Kasumi-1 (cell line): ENCODE measurements at places on chromosomes 4 and X.

DNA sequence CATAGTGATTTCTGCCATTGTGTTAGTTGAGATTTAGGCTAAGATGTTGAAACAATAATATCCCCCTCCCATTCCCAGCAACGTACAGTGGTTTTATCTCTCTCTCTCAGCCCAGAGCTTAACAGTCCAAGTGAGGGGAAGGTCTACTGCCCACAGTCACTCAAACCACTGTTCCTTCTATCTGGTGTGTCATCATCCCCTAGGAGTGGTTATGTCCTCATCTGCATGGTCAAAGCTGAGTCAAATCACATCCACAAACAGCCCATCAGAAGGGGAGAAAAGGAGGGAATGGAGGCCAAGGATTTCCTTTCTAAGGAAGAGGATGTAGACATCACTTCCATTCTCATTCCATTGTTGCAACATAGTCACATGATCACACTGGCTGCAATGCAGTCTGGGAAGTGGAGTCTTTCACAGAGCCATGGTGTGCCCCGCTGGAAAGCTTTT is 42.8 kb upstream of the CHRNA9 start:
- no peak for DNase-seq

- DNase-seq = peak; percentile 26
Measured at GRCh38 chrX:38458071-38458470, 103.3 kb upstream of the TSPAN7 start.

GRCh38 chr4:139828966-139829664 is 163.5 kb downstream of the MGST2 start:
- peak; percentile 81 for DNase-seq

- DNase-seq = no peak
Measured at GRCh38 chr4:6478546-6479220, 6.3 kb upstream of the PPP2R2C start.

DNA sequence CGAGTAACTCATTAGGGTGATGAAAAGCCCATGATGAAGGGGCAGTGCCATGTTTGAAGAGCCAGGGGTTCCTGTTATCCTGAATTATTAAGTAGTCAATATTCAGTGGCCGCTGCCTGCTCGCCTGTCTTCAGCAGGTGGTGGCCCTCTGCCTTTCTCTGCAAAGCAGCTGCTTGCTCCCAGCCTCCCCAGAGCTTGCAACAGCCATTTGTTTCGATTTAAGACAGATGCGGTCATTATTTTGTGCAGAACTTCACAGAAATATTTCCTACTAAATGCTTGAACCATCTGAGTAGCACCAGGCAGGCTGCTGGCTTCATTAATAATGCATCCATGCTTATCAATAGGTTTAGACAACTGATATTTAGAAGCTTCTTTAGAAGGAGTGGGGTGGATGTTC is 104.3 kb upstream of the TTC29 start:
- DNase-seq = no peak

- DNase-seq = no peak
Measured at GRCh38 chr4:10093271-10093621, 23.4 kb downstream of the WDR1 start.

GRCh38 chr4:76527666-76528065 is 92.6 kb downstream of the SHROOM3 start:
- DNase-seq = no peak

- DNase-seq = no peak
Measured at GRCh38 chrX:70455366-70456202, 10.9 kb downstream of the DLG3 start.

- DNase-seq = no peak
Measured at GRCh38 chrX:139851730-139852129, 81.1 kb downstream of the ATP11C start.

DNA sequence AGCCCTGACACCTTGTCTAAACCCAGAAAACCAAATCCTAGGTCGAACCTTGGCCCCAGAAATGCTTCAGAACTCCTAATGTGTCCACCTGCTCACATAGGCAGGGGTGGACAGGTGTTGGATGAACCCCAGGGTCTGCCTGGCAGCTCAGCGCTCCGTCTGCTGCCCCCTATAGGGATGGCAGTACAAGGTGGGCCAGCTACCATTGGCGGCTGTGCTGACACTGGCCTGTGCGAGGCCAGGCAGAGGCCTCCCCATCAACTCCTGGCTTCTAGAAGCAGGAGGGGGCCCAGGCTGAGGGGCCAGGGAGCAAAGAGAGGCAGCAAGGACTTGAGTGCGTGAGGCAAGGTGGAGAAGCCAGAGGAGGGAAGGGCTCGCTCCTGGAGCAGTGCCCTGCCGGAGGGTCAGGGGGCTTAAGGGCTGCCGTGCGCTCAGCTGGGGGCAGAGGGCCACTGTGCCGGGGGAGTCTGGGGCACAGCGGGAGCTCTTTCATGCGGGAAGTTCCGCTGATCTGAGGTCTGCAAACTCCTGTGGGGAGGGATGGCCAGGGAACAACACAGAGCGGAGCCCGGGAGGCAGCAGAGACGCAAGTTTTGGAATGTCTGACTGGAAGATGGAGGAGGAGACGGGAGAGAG is 20.6 kb downstream of the CCNQ start:
- DNase-seq = no peak

DNA sequence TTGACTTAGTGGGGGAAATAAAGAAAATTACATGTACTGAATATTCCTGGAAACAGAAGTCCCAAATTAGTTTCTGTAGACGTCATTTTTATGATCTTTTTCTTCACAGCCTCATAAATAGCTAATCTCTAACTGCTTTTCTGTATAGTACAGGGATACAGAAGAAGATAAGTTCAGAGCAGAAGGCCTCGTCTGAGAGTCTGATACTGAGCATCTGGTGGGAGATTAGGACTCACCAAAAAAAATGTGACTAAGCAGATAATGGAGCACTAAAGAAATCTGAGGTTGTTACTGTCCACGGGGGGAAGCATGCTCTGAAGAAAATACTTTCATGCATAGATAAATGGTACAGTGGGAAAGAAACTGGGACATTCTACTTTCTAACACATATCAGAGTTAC is 115.3 kb upstream of the TRPC5 start:
- DNase-seq = no peak

- DNase-seq = no peak
Measured at GRCh38 chrX:132426695-132427281, 62.0 kb downstream of the MBNL3 start.

DNA sequence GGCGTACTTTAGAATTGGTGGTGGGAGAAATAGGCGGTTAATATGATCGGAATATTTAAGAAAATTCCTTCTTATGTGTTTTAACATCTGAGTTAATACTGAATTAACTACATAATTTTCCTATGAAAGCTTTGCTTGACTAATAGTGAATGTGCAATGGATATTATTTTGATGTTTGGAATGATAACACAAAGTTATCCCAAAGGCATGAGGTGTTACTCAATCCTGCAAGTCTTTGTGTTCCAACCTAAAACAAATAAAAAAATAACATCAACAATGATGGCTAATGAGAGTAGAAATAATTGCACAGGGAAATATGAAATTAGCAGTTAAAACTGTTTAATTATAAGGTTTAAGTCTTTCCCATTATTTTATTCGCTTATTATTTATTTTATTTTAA is 183.6 kb upstream of the ARSJ start:
- no peak for DNase-seq

DNA sequence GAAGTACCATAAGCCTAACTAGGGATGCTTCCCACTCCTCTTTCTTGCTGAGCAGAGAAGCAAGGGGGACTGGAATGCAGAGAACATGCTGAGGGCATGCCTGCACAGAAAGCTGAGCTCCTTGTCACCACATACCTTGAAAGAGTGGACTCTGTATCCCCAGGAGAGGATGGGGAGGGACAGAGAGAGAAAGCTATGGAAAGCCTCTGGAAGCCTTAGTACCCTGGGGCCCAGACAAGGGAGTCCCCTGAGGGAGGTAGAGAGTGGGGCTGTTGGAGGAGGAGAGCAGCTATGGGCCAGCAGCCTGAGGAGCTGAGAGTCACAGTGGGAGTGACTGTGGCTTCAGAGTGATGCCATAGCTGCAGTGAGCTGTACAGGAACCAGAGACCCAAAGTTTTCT is 77.9 kb downstream of the RTL9 start:
- no peak for DNase-seq

DNA sequence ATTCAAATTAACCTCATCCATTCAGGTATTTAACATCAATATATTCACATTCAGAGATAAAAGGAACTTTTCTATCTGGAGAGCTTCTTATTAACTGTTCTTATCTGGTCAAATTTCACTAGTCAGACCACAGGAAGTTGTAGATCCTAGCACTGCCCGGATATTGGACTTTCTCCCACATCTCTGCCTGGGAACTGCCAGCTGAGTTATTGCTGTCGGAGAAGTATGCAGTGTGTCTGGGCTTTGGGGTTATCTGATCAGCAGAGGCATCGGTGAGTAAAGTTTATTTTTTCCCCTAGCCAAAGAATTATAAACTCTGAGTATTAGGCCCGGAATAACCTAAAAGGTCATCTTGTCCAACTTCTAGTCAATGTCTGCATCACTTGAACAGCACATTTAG is 45.1 kb downstream of the OR13H1 start:
- DNase-seq = no peak

GRCh38 chr4:90127706-90128345 is 632 bp downstream of the CCSER1 start:
- no peak for DNase-seq

DNA sequence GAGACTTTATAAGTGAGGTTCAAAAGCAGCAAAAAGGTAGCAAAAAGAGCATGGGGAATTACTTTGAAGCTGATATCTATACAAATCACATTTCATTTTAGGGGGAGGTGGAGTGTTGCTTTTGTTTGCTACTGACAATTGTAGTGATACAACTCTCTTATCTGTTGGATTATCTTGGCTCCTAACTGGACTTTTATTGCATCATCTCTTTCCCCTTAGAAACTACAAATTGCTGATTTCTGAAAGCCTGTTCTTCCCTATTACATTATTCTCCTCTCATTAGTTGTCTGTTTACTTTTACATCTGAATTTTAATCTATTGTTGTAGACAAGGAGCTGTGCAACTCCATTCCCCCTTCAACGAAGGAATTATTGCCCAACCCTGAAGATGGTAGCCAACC is 75.0 kb upstream of the GNPDA2 start:
- no peak for DNase-seq

GRCh38 chr4:38203609-38204008 is 243.4 kb downstream of the PTTG2 start:
- DNase-seq = no peak

DNA sequence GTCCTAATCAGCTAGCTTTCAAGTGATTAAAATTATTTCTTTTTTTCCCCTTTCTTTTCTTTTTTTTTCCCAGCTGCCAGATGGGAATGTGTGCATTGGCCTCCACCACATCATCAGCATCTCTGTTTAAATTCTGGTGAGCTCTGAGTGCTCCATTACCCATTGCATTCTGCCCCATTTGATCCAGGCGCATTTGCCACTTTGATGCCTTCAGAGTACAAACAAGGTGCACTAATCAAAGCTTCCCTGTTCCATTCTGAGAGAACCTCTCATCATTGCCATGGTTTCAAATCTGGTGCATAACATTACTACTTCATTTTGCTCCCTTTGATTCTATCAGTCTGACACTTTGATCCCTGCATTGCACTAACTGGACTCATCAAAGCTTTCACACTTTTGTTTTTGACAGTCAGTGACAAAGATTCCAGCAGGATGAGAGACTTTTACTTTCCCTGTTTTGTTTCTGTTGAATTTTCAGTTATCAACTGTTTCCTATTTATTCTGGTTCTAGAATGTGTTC is 238.8 kb upstream of the PCDH10 start:
- DNase-seq = no peak

- DNase-seq = no peak
Measured at GRCh38 chrX:11451151-11451550, 157.9 kb downstream of the AMELX start.

DNA sequence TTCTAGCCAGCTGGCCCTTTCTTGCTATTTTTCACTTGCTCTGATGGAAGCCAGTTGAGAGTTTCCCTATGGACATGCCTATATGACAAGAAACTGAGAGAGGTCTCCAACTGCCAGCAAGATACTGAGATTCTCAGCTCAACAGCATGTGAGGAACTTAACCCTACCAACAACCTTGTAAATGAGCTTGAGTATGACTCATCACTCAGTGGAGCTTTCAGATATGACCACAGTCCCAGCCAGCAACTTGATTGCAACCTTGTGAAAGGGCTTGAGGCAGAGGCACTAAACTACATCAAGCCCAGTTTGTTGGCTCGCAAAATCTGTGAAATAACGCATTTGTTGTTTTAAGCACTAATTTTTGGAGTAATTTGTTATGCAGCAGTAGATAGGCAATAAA is 175.8 kb downstream of the COMMD8 start:
- peak; percentile 83 for DNase-seq

DNA sequence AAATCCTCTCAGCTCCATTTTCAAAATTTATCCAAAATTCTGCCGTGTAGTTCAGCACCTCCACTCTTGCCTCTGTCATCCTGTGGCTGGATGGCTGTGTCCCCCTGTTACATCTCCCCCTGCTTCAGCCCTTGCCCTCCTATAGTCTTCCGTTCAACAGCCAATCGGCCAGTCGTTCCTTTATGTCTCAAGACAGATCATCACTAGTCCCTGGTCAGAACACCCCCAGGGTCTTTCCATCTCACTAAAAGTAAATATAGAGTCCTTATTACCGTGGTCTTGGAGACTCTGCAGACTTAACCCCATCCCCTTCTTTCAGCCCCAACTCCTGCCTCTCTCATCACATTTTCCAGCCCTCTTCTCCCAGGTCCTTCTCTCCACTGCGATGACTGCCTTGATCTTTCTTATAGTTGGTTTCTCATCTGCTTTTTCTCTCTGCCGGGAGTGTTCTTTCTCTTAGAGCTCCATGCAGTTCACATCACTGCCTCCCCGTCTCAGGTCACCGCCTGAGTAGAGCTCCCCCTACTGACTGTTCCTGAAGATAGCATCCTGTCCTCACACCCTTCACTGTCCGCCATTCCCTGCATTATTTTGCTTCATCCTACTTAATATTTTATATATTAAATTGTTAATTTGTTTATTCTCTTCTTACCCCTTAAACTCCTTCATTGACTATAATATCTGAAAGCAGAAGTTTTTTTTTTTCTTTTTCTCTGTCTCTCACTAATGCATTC is 736.9 kb upstream of the MAGEB2 start:
- DNase-seq = peak; percentile 59

DNA sequence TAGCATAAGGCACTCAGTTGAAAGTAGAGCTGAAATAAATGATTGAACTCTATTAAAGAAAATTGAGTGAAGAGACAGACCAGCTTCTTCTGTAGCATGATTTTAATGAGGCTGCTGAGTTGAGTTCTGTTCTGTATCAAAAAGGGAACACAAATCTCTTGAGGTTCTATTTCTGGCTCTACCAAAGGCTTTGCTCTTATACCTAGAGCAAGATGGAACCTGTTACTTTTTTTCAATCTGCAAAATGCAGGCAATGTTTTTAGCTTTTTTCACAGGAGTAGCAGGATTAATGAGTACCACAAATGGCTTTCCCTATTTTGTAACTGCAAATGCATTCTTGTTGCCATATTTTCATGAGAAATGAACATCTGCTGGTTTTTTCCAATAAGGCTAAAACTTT is 4.2 kb upstream of the ERVMER34-1 start:
- DNase-seq = no peak
